Fibroblast of lung (primary cell): ENCODE measurements at places on chromosomes 11 and 22. TPM values are rescaled to one million over a fixed set of nuclear protein-coding genes. Genes with fewer than 3 reads are reported as not detected.

Gene PTPRCAP
- polyA plus RNA-seq: 0.05 TPM in 1 of 2 replicates, not detected in the other

- DNase-seq: no peak
- H3K27me3 ChIP-seq: no peaks in the 10 kb centered on the region
- no peak overlapping the region for H3K27ac ChIP-seq
These were observed 377.7 kb downstream of the TENM4 start for GRCh38 chr11:79062814-79063762.

DNA sequence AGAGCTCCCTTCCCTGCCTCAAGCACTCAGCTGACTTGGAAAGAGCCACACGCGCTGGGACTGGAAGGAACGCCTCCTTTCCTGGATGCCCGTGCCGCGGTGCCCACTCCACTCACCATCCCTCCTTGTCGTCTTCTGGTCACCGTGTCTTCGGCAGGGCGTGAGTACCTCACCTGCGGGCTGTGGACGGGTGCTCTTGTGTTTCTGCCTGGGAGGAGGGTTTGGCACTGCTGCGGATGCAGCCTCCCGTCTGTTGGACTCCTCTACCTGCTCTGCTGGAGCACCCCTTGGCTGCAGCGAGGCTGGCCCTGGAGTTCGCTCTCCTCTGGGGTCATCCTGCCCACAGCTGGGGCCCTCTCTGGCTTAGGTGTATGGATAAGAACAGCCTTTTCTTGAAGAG is 612.7 kb downstream of the BRD1 start:
- no peak for DNase-seq
- no peaks in the 10 kb centered on the region for H3K4me1 ChIP-seq
- H3K4me3 ChIP-seq: no peak overlapping the region
- no peak overlapping the region for H3K27ac ChIP-seq
- H3K27me3 ChIP-seq: no peaks in the 10 kb centered on the region

GRCh38 chr11:116828632-116829524 is 829 bp upstream of the APOC3 start:
- no peaks in the 10 kb centered on the region for H3K4me1 ChIP-seq
- no peak overlapping the region for H3K27ac ChIP-seq
- H3K4me3 ChIP-seq: no peak overlapping the region
- H3K27me3 ChIP-seq: no peaks in the 10 kb centered on the region
